ENCODE measurements at places on chromosomes 1 and 21.

DNA sequence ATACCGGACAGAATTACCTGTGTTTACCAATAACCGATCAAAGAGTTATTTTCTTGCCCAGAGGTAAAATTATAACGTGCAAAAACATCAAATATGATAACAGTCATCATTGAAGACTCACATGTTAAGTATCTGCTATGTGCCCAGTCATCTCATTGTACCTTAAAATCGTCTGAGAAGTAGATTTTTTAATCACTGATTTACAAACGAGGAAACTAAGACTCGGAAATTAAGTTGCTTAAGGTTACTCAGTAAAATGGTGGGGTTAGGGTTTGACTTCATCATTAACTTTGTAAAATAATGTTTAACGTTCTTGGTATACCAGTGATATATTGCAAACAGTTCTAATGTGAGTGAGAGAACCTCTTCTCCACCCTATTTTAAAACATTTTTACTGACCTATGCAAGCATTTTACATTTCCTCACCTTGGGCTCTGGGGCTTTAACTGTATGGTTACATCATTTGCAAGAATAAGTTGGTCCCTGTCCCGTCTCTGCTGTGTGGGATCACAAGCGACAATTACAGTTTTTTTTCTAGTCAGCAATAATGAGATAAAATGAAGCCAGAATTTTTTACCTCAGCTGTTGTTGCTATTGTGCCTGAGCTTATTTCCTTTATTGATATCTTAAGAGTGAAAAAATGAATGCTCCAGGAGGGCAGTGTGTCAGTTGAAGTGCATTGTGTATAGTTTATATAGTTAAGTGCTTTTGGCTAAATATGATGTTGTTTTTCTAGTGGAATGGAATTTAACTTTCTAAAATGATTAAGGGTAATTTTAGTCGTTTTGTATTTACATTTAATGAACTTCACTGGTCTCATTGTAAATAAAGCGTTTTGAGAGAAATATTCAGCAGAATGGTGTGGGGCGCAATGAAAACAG, 2.7 kb downstream of the RPRD2 start:
- peak; percentile 8 for DNase-seq

GRCh38 chr1:26822737-26823395, 3.6 kb upstream of the ZDHHC18 start:
- no peak for DNase-seq

GRCh38 chr21:27371975-27372331, 405.1 kb upstream of the ADAMTS5 start:
- DNase-seq = no peak

DNA sequence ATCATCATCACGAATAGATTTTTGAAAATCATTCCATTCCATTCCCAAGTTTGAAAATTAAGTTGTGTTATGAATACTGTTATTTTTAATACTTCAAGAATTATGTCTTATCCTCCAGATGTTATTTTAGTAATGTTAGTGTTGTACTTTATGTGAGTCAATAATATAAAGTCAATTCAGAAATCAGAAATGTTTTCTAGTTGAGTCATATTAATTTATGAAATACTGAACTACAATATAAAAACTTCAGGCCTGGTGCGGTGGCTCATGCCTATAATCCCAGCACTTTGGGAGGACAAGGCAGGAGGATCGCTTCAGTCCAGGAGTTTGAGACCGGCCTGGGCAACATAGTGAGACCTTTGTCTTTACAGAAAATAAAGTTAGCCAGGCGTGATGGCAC, 38.4 kb upstream of the GPR25 start:
- no peak for DNase-seq

GRCh38 chr1:6008084-6008415, 15.8 kb upstream of the NPHP4 start:
- no peak for DNase-seq

- DNase-seq = no peak
Measured at GRCh38 chr21:33302055-33302454, 22.7 kb upstream of the IFNAR1 start.

GRCh38 chr1:25472471-25472870, 41.8 kb downstream of the MACO1 start:
- DNase-seq = peak; percentile 21

GRCh38 chr1:36091141-36091540, 2.4 kb downstream of the ADPRS start:
- DNase-seq = no peak

DNA sequence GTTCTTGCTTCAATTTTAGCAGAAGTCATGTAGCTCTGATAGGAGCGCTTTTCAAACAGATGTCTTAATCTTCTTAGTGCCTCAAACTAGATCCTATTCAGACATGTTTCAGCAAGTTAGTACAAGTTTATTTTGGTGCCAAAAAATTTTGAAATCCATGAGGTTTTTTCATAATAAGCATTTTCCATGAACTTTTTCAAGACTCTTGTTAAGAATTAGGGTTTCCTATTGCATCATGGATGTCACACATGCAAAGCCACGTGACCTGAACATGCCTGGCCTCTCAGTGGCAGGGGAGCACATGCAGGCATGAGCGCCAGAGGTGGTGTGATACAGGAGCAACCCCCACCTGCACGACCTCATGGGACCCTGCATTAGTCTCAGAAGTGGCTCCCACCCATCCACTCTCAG, 67.6 kb downstream of the POFUT2 start:
- no peak for DNase-seq

DNA sequence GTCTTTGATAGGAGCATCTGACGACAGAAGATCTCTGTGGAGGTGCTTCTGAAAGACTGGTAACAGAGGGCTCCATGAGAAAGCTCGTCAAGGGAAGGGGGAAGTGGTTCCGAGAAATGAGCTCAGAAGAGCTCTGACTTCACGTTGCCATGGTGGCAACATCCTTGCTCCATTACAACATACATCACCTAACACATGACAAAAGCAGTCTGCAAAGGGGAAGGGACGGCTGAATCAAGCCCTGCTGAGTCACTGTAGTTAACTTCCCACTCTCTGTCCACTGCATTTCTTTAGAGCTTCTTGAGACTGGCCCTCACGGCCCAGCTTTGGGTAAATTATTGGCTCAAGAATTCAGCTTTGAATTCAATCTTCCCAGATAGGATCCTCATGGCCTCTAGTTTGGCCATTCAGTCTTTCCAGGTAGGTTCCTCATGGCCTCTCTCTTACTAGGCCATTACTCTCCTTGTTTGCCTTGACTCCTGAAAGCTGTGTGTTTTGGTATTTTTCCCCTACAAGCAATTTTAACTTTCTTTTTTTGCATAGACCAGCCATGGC, 88.0 kb upstream of the ZNF648 start:
- DNase-seq = peak; percentile 22

GRCh38 chr1:35111106-35111505, 31.9 kb downstream of the ZMYM1 start:
- DNase-seq = no peak

DNA sequence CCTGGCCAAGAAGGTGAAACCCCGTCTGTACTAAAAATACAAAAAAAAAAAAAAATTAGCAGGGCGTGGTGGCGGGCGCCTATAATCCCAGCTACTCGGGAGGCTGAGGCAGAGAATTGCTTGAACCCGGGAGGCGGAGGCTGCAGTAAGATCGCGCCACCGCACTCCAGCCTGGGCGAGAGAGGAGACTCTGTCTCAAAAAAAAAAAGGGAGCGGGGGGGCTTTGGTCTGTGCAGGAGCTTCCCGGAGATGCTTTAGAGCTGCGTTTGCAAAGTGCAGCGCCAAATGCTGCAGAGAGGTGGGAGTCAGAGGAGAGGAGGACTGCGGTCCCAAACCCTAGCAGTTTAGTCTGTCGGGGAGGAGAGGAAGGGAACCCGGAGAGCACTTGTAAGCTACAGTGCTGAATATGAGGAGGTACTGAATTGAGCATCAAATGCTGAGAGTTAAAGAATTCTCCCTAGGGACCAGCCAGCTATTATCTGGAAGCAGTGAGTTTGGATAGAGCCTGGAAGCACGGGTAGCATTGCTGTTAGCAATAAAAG, 569 bp downstream of the FALEC start:
- DNase-seq = peak; percentile 2

DNA sequence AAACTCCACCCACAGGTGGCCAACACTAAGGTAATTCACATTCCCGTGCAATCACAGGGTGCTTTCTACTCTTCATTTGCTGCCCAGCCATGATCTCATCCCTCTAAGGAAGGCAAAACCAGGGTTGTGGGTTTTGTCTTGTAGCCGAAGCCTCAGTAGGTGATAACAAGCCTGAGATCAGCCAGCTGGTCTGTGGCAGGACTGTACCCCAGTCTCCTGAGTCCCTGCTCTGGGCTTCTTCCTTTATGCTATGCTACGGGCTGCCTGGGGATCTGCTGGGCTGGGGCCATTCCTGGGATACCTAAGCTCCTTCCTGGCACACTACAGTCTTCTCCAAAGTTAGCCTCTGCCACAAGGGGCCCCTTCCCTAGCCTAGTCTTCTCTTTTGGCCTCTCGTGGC, 9.8 kb downstream of the PPFIA4 start:
- DNase-seq = no peak

DNA sequence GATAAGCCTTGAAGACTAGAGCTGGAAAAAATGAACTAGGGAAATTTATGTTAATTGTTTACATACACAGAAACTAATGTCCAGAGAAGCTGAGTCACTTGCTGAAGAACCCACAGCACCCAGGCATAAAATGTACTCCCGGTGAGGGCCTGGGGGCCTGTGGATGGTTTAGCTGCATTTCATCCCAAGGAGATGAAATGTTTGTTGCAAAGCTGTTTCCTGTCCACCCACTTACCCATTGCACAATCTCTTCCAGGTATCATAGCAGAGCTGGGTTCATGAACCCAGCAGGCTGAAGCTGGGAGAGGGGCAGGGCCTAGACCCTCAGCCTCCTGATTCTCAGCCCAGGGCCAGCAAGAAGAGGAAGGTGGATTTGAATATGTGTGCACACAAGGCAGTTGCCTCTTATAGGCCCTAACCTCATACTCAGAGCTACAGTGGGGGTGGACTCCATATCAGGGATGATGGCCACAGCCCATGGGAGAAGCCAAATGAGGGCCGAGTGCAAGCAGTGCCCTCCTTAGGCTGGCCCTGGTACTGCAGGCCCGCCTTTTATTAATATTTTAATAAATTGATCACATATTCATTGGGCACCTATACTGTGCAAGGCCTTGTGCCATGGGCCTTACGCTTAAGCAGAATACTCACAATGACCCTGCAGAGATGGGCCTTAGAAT, 110.8 kb downstream of the LACTBL1 start:
- no peak for DNase-seq

DNA sequence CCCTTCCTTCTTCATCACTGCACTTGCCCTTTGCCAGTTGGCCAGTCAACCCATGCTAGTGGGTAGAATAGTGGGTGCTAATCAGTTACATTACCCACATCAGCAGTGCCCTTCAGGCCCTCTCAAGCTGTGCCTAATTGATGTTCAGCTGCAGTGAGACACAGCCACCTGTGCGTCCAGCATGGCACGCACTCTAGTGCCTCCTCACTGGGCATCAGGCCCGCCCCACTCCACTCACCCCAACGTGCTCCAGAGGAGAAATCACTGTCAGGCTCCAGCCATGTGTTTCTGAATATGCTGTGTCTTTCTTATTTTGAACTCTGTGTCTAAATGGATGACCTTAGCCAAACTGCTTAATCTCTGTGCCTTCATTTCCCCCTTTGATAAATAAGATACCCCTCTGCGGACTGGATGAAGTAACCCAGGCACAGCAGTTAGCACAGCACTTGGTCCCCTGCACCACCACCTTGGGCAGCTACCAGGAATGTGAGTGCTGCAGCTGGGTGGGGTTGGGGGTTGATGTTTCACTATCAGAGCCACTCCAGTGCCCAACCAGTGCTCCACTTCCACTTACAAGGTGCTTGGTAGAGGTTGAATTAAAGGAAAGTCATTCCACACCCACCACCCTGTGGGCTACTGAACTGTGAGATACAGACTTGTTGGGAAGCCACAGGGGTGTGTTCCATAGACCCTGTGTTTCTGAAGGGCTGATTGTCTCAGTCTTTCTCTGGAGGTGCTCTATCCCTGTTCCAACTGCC, 8.9 kb upstream of the ADORA3 start:
- DNase-seq = no peak

Data from CD4-positive, alpha-beta T cell treated with Interleukin-2 at 100 ng/mL for 4 hours (primary cell).